ENCODE measurements at places on chromosomes 7 and 10.

- DNase-seq, result no peak
Measured at GRCh38 chr7:26166684-26167266, 14.8 kb downstream of the NFE2L3 start.

GRCh38 chr7:149620961-149621360 is 123.4 kb upstream of the ZNF746 start:
- DNase-seq, result no peak

DNA sequence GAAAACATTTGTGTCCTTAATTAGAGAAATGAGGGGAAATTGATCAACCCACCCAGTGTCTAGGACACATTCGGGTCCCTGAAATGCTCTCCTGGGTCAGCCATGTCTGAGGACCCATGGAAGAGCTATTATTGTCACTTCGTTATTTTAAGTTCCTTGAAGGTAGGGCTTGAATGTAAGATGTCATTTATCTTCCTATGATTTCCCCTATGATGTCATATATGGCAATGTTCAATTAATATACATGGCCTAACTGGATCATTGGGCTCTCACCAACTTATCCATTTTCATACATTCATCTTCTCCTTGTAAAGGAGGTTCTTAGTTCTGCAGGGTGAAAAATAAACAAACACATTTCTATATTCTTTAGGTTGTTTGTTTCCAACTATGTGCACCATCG is 113.0 kb upstream of the FAM171A1 start:
- DNase-seq, result no peak

- no peak for DNase-seq
Measured at GRCh38 chr10:23001901-23002516, 74.2 kb downstream of the ARMC3 start.

- DNase-seq, result no peak
Measured at GRCh38 chr10:91804126-91804510, 5.9 kb downstream of the TNKS2 start.

- peak; percentile 7 for DNase-seq
Measured at GRCh38 chr7:38463277-38464225, 167.6 kb downstream of the AMPH start.

GRCh38 chr10:87844837-87845623 is 18.3 kb downstream of the KLLN start:
- no peak for DNase-seq

Data from frontal cortex (tissue), 4 donors.